Activated CD8-positive, alpha-beta memory T cell treated with anti-CD3 and anti-CD28 coated beads, Interleukin-2, amount 10 ng/mL, durations not matched to agents 7 days and 5 days (primary cell): ENCODE measurements at places on chromosomes 6 and 20. TPM values are rescaled to one million over a fixed set of nuclear protein-coding genes. Genes with fewer than 3 reads are reported as not detected.
A peak's percentile ranks its signal among the peaks of the same experiment; 100 is the strongest.

Gene COX4I2
- not detected for total RNA-seq

- DNase-seq, result no peak
- H3K27me3 ChIP-seq, result no peaks in the 10 kb centered on the region
- H3K4me1 ChIP-seq, result no peaks in the 10 kb centered on the region
- H3K36me3 ChIP-seq, result no peaks in the 10 kb centered on the region
These were observed 675.1 kb upstream of the MMS22L start for GRCh38 chr6:97958134-97958533.

DNA sequence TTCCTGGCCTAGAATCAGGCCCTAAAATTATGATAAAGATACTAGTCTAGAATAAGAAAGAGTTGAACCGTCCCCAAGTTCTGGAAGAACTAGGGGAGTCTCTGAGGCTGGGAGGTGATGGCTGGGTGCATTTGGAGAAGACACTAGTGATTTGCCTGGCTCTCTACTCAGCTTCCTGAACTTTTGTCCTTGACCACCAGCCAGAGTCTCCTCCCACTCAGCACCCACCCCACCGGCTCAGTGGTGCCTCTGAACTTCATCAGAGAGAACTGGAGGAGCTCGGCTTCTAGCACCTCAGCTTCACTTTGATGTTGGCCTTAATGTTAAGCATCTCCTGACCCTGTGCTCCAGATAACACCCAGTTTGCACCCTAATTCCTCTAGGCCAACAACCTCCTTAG is 73.0 kb downstream of the PERP start:
- no peaks in the 10 kb centered on the region for H3K27me3 ChIP-seq
- no peaks in the 10 kb centered on the region for H3K36me3 ChIP-seq
- no peak overlapping the region for H3K4me3 ChIP-seq

- no peaks in the 10 kb centered on the region for H3K4me1 ChIP-seq
- no peak overlapping the region for H3K4me3 ChIP-seq
- no peaks in the 10 kb centered on the region for H3K36me3 ChIP-seq
- peaks cover 11% of the 10 kb centered on the region for H3K27me3 ChIP-seq
These were observed 31.2 kb upstream of the NOX3 start for GRCh38 chr6:155486721-155487294.

GRCh38 chr6:18632670-18633410 is 245.7 kb downstream of the RNF144B start:
- H3K27ac ChIP-seq, result no peak overlapping the region
- no peak for DNase-seq
- no peaks in the 10 kb centered on the region for H3K27me3 ChIP-seq
- no peak overlapping the region for H3K4me3 ChIP-seq
- no peaks in the 10 kb centered on the region for H3K4me1 ChIP-seq
- H3K36me3 ChIP-seq, result no peaks in the 10 kb centered on the region

DNA sequence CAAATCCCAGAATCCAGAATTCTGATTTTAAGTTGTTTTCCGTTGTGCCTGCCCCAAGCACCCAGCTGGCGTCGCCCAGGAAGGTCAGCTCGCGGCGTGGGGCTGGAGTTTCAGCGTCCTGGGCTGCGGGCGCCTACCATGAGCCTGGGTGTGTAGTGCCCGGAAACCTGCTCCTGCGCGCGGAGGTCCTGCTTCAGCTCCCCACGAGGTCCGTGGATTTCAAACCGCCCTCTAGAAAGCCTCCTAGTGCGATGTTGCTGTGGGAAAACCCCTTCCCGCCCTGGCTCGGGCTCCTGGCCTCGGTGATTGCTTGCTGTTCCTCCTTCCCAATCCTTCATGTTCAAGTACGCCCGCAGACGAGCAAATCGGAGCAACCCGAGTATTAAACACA is 51.3 kb upstream of the NRN1 start:
- H3K4me3 ChIP-seq, result no peak overlapping the region
- H3K27me3 ChIP-seq, result peaks cover 31% of the 10 kb centered on the region
- no peaks in the 10 kb centered on the region for H3K4me1 ChIP-seq
- no peaks in the 10 kb centered on the region for H3K36me3 ChIP-seq
- no peak for DNase-seq

GRCh38 chr6:170147832-170148708 is 142.8 kb downstream of the DLL1 start:
- DNase-seq, result peak; percentile 92
- peaks cover 40% of the 10 kb centered on the region for H3K27me3 ChIP-seq
- H3K4me3 ChIP-seq, result peak overlapping the region; percentile 74
- peaks cover 7% of the 10 kb centered on the region for H3K36me3 ChIP-seq
- peaks cover 52% of the 10 kb centered on the region for H3K4me1 ChIP-seq

DNA sequence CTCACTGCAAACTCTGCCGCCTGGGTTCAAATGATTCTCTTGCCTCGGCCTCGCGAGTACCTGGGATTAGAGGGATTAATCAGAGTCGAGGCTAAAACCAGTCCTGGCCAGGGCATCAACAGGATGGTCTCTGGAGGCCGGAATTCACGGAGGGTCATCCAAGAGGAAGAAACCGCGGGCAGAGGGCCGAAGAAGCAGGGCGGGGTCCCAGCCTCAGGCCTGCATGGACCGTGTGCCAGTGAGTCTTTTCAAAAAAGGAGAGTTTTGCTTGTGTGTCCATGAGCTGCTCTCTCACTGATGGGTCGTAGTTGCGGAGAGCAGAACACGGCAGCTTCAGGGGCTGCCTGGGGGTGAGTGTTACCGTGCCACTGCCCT is 295.1 kb upstream of the ZNF337 start:
- no peak overlapping the region for H3K27ac ChIP-seq
- peaks cover 5% of the 10 kb centered on the region for H3K27me3 ChIP-seq
- no peak overlapping the region for H3K4me3 ChIP-seq
- H3K36me3 ChIP-seq, result no peaks in the 10 kb centered on the region
- peaks cover 3% of the 10 kb centered on the region for H3K4me1 ChIP-seq

GRCh38 chr6:154232013-154232910 is 124.3 kb downstream of the IPCEF1 start:
- peaks cover 50% of the 10 kb centered on the region for H3K4me1 ChIP-seq
- H3K27ac ChIP-seq, result peak overlapping the region; percentile 78
- H3K27me3 ChIP-seq, result no peaks in the 10 kb centered on the region
- H3K4me3 ChIP-seq, result peak overlapping the region; percentile 62
- DNase-seq, result no peak

DNA sequence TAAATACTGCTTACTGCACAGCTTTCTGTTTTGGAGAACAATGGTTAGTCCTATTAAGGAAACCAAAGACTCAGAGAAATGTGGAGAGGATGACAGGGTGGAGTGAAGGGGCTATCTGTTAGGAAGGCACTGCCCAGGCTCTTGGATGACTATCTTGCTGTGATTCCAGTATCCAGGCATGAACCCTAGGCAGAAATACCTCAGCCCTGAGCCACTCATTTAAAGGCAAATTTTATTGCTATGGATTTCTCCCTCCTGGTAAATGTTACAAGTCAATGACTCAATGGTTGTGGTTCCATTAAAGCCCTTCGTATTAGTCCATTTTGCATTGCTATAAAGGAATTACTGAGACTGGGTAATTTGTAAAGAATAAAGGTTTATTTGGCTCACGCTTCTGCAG is 25.9 kb downstream of the ADGRF4 start:
- no peaks in the 10 kb centered on the region for H3K36me3 ChIP-seq
- no peak for DNase-seq
- H3K4me1 ChIP-seq, result peaks cover 11% of the 10 kb centered on the region
- H3K27ac ChIP-seq, result no peak overlapping the region
- H3K27me3 ChIP-seq, result peaks cover 6% of the 10 kb centered on the region
